Frontal cortex (tissue), 4 donors: ENCODE measurements at places on chromosomes 11 and 22. TPM values are rescaled to one million over a fixed set of nuclear protein-coding genes. Genes with fewer than 3 reads are reported as not detected.

- no peak for DNase-seq
Observed at GRCh38 chr11:111833524-111833923, 37.9 kb downstream of the ALG9 start.

GRCh38 chr11:60389279-60389910 lies 6.9 kb upstream of the MS4A14 start:
- DNase-seq: no peak

DNA sequence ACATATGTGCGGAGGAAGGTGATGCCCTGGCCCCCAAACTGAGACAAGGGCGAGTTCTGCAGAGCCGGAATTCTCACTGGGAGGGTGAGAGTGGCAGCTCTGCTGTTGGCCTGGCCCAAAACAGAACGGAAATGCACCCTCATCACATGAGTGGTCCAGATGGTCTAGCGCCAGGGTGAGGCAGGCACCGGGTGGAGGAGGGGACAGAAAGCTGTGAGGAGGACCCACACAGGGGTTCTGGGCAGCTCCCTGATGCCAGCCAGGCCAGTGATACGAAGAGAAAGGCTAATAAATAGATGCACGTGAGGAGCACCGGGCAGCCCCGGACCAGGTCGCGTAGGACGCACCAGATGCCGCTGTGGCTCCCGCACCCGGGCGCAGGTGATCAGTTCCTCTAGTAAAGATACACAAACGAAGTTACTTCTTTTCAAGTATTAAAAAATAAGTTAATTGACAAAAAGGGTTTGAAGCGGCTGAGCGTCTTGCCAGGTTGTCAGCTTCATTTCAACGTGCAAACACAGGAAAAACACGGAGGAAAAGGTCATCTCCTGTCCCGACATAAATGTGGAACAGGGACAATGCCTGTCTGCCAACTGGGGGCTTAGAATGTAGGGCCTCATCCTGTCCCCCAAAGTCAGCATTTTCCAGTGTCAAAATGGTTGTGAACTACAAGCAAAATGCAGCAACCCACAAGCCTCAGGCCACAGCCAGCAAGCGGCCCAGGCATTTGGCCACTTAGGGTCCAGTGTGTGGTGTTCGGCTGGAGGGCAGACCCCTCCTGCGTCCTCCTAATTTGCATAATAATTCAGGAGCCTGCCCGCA lies 15.3 kb upstream of the BID start:
- DNase-seq: no peak

- DNase-seq: no peak
Observed at GRCh38 chr22:21697021-21697771, 31.4 kb downstream of the PPIL2 start.

DNA sequence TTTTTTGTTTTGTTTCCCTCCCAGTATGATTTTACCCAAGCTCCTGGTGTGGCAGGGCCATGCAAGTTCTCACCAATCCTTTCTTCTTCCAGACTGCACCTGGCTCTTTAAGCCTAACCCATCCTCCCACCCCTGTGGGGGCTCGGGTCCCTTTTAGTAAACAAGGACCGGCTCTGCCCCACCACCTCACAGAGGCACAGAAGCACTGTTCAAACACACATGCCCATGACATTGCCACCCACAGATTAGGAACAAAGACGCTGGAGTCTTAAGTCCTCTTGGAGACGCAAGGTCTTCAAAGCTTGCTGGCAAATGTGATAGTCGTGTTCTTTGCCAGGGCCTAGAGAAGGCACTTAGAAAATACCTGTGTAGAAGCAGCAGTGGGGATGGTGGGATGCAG lies 18.9 kb downstream of the UQCR10 start:
- DNase-seq: no peak

DNA sequence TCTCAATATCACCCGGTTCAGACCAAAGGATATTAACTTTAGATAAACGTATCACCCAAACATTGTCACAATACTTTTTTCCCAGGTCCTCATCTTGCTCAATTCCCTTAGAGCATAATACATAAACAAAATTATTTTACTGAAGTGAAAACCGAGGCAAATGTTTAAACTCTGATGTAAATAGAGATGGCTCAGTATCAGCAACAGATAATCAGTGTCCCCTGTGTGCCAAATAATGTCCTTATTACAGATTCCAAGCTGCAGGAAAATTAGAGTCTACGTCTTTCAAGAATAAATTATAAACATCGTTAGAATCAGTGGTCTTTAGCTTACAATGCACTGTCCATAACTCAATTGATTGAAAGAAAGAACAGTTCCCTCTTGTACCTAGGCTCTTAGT lies 50.2 kb downstream of the DDI1 start:
- DNase-seq: no peak

DNA sequence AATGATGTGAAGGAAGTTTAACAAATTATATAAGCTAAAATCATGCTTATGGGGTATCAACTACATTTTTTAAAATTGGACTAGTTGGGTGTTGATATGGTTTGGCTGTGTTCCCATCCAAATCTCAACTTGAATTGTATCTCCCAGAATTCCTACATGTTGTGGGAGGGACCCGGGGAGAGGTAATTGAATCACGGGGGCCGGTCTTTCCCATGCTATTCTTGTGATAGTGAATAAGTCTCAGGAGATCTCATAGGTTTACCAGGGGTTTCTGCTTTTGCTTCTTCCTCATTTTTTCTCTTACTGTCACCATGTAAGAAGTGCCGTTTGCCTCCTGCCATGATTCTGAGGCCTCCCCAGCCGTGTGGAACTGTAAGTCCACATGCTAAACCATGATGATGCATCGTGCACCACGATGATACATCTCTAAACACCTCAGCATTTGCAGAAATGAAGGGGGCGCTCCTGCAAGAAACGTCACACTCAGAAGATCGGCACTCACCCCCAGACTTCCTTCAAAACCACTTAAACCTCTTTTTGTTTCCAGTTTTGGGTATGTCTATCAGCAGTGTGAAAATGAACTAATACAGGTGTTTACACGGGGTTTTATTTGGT lies 340.0 kb downstream of the SHANK2 start:
- DNase-seq: no peak

DNA sequence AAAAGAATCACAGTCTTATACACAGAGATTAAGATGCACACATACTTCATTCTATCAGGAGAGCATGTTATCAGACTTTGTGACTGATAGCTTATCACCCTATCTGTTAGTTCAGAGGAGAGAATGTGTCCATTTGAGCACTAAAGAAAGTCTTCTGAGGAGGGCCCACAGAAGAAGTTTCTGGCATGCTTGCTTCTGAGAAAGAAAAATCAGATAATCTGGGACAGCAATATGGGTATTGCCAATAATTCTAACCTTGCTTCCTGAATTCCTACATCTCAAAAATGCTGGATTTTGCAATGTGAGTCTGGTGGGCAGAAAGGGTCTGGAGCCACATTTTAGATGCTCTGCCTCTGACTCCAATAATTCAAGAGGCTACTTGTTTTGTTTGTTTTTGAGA lies 128.9 kb downstream of the RBFOX2 start:
- no peak for DNase-seq

DNA sequence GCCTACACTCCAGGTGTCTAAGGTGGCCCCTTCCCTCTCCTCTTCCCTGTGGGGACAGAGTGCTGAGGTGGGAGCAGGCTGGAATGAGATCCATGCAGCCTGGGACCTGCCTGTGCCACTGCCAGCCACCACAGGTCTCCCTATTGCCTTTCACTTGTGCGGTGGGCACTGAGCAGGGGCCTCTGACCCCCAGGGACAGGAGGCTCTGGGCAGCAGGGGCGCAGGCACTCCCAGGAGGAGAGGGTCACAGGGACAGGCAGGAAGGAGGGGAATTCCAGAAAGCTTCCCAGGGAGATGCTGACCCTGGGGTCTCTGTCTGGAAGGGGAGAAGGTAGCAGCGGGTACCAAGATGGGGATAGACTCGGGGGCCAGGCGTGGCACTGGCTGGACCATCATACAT lies 228.5 kb upstream of the B3GAT1 start:
- DNase-seq: no peak

DNA sequence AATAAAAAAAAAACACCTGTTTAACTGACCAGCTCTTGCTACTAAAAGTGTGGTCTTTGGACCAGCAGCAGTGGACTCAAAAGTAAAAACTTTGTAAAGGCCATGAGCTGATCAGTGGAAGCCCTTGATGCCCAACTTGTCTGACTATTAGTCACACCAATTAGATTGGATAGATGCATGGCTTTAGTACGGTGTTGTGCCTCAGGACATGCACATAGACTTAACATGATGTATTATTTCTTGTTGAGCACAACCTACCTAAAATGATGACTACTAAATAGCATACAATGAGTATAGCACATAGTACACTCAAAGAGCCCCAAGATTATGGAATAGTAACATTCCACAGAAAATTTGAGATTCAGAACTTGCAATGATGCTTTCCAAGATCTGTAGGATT lies 95.1 kb upstream of the FIBIN start:
- no peak for DNase-seq

GRCh38 chr11:14269692-14270573 lies 89.0 kb downstream of the RRAS2 start:
- DNase-seq: no peak

- DNase-seq: no peak
Observed at GRCh38 chr11:120235024-120235628, 4.8 kb upstream of the POU2F3 start.

GRCh38 chr11:95086836-95087570 lies 2.6 kb upstream of the ENDOD1 start:
- DNase-seq: no peak

- no peak for DNase-seq
Observed at GRCh38 chr11:45593992-45594391, 71.4 kb downstream of the CHST1 start.

- DNase-seq: no peak
Observed at GRCh38 chr11:75503531-75504099, 22.1 kb downstream of the GDPD5 start.

GRCh38 chr11:130180896-130181294 lies 21.3 kb downstream of the ST14 start:
- no peak for DNase-seq

DNA sequence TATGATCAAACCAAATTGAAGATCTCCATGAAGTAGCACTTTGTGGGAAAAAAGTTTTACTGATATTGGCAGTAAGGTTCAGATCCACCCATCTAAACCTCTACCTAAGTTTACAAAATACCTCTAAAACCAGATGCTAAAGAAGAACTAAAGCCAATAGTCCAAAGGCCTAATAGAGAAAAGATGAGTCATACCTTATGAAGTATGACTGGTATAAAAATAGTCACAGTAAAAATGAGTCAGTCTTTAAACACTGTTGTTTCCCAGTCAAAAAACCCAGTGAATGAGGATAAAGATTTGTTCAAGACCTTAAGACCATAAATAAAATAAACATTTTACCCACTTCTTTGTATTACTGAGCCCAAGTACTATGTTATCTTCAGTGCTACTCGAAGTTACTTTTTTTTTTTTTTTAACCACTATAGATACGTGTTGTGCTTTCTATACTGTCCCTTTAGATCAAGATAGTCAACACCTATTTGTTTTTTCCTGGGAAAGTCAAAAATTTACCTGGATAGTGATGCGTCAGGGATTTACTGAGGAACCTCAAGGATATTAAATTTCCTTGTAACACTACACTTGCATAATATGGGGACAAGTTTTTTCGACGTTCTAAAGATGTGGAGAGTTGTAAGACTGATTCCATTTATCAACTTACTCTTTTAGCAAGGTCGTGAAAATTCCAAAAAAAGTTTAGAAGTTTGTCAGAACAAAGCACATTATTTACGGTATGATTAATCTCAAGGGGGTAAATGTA lies 87.3 kb downstream of the CCDC73 start:
- DNase-seq: no peak

DNA sequence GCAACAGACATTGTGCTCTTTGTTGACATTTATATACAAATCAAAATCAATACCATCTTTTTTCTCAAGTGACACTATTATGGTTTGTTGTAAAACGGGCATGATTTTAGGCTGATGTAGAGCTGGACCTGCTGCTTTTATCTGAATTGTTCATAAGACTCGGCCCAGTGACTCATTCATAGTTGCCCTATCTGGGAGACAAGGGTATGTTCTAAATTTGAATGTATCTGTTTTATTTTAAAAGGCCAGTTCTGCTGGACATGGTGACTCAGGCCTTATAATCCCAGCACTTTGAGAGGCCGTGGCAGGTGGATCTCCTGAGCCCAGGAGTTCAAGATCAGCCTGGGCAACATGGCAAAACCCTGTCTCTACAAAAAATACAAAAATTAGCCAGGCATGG lies 39.3 kb downstream of the CEP295 start:
- no peak for DNase-seq

GRCh38 chr22:47013861-47014635 lies 251.6 kb downstream of the TBC1D22A start:
- DNase-seq: no peak

DNA sequence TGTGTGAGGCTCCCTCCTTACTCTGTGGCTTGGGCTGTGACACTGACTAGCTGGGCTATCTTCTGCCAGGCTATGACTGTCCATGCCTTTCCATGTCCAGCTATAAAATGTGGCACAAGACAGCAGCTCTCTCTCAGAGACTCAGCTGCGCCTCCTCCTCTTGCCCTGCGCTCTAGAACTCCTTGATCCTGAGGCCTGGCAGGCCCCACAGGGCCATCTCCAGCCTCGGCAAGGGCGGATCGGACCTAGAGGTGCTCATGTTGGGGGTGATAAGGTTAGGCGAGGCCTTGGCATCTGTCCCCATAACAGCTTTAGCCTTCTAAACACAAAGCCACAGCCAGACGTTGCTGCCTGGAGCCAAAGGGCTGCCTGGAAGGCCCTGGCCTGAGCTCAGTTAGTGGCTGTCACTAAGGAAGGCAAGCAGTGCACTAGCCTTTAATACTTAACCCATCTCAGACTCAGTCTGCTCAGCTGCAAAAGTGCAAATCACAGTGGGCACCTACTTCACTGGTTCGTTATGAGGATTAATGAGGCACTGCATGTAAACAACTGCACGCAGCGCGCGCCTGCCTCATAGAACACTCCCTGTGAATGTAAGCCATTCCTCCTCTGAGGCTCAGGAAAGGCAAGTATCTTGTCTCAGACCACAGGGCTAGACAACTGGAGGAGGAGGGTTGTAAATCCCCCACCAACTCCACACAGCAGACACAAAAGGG lies 1.2 kb downstream of the GUCD1 start:
- DNase-seq: no peak

The LIMK2 gene
- total RNA-seq: 13.9 TPM

The LYVE1 gene
- total RNA-seq: 6.9 TPM

The LMF2 gene
- total RNA-seq: 11.8 TPM

The TPBGL gene
- not detected for total RNA-seq

The OTOG gene
- total RNA-seq: under 0.01 TPM

The TRIM49 gene
- total RNA-seq: under 0.01 TPM

The INS gene
- not detected for total RNA-seq

The ARSA gene
- 4.5 TPM for total RNA-seq

The C11orf98 gene
- total RNA-seq: 25.3 TPM

The SYNGR1 gene
- 50.1 TPM for total RNA-seq
